Left cardiac atrium (tissue), 4 donors: ENCODE measurements at places on chromosomes 1 and 21. TPM values are rescaled to one million over a fixed set of nuclear protein-coding genes. Genes with fewer than 3 reads are reported as not detected.

The C4BPA gene
- total RNA-seq, result not detected

The PYHIN1 gene
- total RNA-seq, result 0.59 TPM

The EPHA10 gene
- 0.21 TPM for total RNA-seq

The KCNE2 gene
- total RNA-seq, result not detected
